ENCODE measurements at places on chromosomes 2 and 18.
A peak's percentile ranks its signal among the peaks of the same experiment; 100 is the strongest.

DNA sequence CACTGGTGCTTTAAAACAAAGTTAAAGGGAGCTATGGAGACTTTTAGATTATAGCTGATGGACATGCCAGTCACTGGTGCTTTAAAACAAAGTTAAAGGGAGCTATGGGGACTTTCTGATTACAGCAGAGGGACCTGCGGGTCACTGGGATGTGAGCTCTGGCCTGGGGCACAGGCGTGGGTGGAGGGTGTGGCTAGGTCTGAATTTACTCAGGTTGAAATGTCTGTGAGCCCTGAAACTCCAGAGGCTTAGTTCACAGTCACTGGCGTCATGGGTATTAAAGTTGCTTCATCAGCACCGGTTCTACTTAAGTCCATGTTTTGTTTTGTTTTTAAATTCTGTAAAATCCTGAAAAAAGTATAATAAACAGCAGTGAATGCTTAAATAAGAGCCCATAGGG, 49.0 kb upstream of the TMEM18 start:
- no peak for DNase-seq

- DNase-seq = no peak
These were observed 175.7 kb upstream of the TANK start for GRCh38 chr2:160984426-160985077.

DNA sequence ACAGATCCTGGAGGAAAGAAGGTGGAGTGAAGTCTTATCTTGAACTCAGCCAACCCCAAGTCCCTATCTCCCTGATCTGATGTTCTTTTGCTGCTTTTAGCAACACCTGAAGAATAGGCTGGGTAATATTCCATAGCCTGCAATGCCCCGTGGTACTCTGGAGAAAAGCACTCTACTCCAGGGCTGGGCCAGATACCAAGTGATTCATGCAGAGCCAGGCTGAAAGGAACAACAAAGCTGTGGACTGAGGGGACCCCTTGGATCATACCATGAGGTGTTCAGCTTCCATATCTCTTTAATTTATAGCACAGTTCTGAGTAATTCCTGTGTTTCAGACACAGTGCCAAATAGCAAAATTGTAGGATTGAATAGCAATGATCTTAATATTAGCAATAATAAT, 130.6 kb downstream of the NXPH2 start:
- DNase-seq = no peak

GRCh38 chr18:69730664-69731063, 217.0 kb downstream of the CD226 start:
- DNase-seq = no peak

- no peak for DNase-seq
These were observed 29.8 kb downstream of the BABAM2 start for GRCh38 chr2:27920148-27920885.

DNA sequence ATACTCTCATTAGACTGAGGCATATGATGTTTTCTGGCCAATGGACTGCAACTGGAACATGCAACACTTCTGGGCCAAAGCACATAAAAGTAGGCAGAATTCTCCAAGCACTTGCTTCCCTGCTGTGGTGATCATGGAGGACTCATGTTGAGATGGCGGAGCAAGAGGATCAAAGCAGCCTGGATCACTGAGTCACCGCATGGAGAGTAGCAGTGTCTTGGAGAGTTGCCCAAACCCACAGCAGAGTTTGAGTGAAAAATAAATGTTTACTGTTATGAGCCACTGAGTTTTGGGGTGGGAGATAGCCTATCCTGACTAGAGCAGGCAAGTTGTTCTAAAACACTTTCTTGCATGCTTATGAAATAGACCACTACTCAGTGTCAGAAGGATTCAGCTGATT, 359.5 kb downstream of the ZNF521 start:
- no peak for DNase-seq

GRCh38 chr2:85888020-85888683, 638 bp downstream of the ST3GAL5 start:
- no peak for DNase-seq

GRCh38 chr2:158835431-158835830, 40.3 kb downstream of the DAPL1 start:
- no peak for DNase-seq

- DNase-seq = no peak
These were observed 162.8 kb downstream of the OSR1 start for GRCh38 chr2:19195661-19196060.

- DNase-seq = no peak
These were observed 304.1 kb upstream of the TNP1 start for GRCh38 chr2:217163987-217164386.

- no peak for DNase-seq
These were observed 52.1 kb downstream of the BOLA3 start for GRCh38 chr2:74095632-74096031.

DNA sequence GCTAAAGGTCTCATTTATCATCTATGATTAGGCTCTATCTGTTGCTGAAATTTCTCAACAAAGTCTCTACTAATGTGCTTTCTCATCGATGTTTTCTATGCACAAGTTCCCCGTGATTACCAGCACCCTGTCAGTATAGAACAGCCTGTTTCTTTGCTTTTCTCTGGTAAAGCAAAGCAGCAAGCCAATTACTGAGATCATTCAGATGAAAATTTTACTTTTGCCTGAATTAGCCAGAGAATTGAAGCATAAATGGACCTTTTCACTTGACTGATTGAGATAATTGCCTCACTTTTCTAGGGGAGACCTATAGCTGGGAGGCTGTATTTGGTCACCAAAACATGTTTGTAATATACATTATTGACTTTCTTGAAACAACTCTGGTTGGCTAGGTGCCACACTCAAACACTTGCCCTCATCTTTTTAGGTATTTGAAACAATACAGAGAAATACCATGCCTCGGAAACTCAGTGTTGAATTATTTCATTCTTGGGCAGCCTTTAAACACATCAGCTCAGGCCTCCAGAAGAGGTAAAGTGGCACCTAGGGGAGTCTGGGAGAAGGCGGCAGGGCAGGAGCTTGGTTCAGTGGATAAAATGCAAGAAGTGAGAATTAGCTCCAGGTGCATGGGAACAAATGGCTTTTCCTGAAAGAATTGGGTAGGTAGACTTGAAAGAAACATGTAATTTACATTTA, 96.2 kb downstream of the GALNT3 start:
- no peak for DNase-seq

GRCh38 chr2:119236796-119237195, 13.2 kb downstream of the STEAP3 start:
- DNase-seq = no peak

DNA sequence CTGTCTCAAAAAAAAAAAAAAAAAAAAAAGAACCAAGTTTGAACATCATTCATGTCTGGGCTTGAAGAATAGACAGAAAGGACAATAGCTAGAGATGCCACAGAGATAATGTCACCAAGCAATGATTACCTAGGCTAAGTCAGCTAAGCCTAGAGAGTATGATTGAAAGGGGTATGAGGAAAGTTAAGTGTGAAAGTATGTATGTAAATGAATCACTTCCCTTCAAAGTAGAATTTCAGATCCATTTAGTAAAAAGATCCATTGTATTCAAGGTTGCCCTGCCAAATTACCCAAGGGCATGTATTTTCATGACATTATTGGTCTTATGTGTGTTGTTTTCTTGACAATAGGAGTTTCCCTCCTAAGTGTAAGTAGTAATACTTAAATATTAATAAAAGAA, 34.1 kb upstream of the SLC39A10 start:
- no peak for DNase-seq

DNA sequence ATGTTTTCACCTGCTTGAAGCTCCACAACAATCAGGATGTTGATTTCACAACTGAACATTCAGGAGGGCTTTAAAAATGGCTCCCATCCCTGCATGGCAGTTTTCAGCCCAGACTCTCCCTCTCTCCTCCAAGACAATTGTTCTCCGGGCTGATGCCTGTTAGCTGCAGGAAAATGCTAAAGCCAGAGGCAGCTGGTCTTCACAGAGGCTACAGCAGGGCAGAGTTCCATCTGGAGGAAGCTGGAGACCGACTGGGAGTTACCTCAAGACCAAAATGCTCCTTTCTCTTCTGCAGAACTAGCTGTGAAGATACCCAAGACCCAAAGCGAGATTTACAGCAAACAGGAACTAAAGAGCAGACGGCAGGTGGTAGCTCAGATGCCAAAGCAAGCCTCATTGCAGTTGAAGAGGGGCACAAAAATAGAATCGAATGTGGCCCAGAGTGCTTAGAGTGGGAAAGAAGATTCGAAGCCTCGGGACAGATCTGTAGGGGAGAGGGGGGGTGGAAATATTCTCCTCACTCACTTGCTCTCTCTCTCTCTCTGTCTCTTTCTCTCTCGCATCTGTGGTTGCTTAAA, 423.6 kb downstream of the ZNF521 start:
- no peak for DNase-seq

GRCh38 chr18:45690975-45691815, 32.8 kb upstream of the SLC14A1 start:
- DNase-seq = peak; percentile 55

DNA sequence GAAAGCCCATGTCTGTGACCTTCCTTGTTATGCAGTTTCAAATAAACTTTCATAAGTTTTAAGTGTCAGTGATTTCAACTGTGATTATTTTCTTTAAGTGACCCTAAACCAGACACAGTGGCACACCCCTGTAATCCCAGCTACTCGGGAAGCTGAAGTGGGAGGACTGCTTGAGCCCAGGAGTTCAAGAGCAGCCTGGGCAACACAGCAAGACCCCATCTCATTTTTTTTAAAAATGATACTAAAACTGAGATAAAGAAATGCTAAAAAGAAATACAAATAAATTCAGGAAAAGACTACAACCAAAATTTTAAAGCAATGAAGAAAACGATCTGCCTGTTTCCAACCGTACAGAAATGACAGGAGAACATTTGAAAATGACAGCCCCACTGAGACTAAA, 54.2 kb downstream of the ROCK2 start:
- DNase-seq = no peak

DNA sequence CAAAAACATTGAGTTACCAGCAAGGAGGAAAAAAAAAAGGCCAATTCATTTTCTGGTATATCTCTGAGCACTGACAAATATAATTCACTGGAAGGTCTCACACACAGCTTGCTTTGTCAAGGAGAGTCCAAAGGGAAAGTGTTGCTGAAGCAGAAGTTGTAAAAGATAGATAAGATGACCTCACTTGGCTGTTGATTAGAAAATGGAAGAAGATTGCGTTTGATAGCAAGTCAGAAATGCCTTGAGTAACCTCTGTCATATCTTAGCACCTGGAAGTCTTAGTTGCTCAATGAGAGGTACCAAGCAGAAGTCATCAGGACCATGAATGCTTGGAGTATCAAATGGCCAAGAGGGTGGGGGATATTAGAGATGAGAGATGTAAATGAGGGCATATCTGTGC, 105.2 kb downstream of the FSHR start:
- no peak for DNase-seq

GRCh38 chr2:120828066-120828465, 92.4 kb downstream of the GLI2 start:
- DNase-seq = no peak

- no peak for DNase-seq
These were observed 8.0 kb upstream of the REL start for GRCh38 chr2:60873381-60873780.

DNA sequence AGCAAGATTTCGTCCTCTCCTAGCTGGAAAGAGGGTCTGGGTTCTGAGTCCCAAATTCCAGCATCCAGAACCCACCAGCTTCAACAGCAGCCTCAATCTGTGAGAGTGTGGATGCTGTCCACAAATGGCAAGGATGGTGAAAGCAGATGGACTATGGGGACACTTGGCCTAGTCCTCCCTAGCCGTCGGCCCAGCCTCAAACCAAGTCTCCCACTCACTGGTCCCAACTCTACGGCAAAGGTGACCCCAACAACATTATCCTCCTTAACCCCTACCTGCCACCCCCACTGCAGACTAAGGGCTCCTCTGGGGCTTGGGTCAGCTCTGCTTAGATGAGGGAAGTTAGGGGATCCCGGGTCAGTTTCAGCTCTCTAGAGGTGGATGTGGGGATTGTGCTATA, 57.3 kb downstream of the TNS1 start:
- DNase-seq = no peak

DNA sequence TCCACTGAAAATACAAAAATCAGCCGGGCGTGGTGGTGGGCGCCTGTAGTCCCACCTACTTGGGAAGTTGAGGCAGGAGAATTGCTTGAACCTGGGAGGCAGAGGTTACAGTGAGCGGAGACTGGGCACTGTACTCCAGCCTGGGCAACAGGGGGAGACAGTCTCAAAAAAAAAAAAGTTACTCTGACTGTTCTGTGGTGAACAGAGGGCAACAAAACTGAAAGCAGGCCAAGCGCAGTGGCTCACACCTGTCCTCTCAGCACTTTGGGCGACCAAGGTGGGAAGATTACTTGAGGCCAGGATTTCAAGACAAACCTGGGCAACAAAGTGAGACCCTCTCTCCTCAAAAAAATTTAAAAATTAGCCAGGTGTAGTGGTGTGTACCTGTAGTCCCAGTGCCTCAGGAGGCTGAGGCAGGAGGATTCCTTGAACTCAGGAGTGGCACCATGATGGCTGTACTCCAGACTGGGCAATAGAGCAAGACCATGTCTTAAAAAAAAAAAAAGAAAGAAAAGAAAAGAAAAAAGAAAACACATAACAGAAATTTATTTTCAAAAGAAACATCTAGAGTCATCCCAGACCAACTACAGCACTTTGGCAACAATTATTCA, 13.6 kb upstream of the RTN4 start:
- no peak for DNase-seq

DNA sequence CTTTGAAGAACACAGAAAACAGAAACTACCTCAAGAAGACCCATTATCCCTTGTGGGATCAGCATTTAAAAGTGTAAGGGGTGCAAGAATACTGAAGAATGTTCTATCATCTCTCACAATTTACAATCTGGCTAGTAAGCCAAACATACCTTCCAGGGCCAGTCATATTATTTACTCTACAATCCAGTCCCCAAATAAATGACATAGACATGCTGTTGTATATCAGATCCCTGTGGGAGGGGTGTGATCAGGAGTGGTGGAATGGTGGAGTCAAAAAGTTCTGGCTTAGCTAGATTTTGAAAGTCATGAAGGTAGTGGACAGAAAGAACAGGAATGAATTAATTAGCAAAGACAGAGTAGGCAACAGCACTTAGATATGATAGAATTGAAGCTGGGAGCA, 1.8 kb upstream of the ITPRID2 start:
- no peak for DNase-seq

DNA sequence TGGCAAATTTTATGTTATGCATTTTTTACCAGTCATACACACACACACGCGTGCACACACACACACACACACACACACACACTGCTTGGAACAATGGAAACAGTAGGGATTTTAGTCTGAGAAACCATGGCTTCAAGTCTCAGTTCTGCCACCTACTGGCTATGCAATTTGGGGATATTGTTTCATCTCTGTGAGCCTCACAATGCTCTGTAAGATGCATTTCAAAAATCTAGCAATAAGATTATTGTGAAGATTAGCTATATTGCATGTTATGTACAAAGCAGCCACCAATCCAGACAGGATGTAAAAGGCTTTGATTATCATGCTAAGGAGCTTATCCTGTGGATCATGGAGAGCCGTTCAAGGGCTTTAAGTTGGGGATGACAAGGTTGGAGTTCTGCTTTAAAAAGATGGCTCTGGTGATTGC, 401.4 kb downstream of the NBAS start:
- peak; percentile 22 for DNase-seq

GRCh38 chr2:199273042-199273511, 184.7 kb downstream of the SATB2 start:
- no peak for DNase-seq

GRCh38 chr2:43519643-43520221, 76.1 kb downstream of the THADA start:
- peak; percentile 59 for DNase-seq

- no peak for DNase-seq
These were observed 350.3 kb downstream of the HRH4 start for GRCh38 chr18:24810561-24811305.
